ENCODE measurements at places on chromosomes 5 and 9.

- no peak for DNase-seq
Measured at GRCh38 chr9:134177624-134178393, 13.4 kb upstream of the RNU6ATAC start.

DNA sequence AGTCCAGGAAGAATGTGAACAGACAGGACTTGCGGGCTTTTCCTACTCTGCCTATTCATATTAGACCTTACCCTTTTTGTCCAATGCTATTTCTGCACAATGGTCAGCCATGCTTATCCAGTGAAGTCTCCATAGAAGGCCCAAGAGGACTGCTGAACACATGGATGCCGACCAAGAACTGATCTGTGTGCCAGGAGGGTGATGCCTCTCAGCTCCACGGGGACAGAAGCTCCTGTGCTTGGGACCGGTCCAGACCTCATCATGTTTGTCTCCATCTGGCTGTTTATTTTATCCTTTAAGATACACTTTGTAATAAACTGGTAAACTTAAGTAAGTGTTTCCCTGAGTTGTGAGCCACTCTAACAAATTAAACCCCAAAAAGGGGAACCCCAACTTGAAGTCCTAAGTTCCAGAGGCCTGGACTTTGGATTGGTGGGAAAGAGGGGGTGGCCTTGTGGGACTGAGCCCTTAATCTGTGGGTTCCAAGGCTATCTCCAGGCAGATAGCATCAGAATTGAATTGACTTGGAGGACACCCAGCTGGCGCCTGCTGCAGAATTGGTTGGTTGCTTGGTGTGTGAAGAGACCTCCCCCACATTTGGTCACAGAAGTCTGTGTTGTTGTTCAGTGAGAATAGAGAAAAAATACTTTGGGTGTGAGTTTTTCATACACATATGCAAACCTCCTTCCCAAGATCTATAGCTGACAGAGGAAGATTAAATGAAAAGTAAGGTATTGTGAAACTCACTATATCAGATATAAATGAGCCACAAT is 57.9 kb upstream of the ANKH start:
- no peak for DNase-seq

GRCh38 chr9:259405-260404 is 45.0 kb downstream of the DOCK8 start:
- no peak for DNase-seq

GRCh38 chr5:80703747-80704146 is 49.0 kb upstream of the DHFR start:
- no peak for DNase-seq

DNA sequence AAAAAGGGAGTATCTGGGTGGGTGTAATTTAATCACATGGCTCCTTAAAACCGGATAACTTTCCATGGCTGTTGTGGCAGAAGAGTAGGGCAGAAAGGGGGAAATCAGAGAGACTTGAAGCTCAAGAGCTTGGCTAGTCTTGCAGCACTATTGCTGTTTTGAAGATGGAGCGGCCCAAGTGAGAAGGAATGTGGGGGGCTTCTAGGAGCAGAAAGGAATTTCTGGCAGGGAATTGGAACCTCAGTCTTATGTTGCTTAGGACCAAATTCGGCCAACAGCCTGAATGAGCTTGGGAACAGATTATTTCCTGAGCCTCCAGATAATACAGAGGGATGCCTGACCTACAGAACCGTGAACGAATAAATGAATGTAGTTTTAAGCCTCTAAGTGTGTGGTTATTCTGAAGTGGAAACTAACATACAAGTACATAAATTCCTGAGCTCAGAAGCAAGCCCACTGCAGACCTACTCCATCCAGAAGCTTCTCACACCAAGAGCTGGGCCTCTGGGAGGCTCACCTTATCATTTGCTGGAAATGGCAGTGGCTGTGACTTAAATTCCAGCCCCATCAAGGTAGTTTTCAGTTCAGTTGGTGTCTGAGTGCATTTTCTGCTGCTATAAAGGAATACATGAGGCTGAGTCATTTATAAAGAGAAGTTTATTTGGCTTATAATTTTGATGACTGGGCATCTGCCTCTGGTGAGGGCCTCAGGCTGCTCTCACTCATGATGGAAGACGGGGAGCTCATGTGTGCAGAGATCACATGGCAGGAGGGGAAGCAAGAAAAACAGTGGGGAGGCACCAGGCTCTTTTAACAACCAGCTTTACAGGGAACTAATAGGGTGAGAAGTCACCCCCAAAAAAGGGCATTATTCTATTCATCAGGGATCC is 15.3 kb upstream of the TMEM174 start:
- DNase-seq = no peak

- no peak for DNase-seq
Measured at GRCh38 chr9:113542741-113543140, 79.2 kb downstream of the RGS3 start.

- no peak for DNase-seq
Measured at GRCh38 chr9:18776836-18777820, 255.9 kb downstream of the SAXO1 start.

DNA sequence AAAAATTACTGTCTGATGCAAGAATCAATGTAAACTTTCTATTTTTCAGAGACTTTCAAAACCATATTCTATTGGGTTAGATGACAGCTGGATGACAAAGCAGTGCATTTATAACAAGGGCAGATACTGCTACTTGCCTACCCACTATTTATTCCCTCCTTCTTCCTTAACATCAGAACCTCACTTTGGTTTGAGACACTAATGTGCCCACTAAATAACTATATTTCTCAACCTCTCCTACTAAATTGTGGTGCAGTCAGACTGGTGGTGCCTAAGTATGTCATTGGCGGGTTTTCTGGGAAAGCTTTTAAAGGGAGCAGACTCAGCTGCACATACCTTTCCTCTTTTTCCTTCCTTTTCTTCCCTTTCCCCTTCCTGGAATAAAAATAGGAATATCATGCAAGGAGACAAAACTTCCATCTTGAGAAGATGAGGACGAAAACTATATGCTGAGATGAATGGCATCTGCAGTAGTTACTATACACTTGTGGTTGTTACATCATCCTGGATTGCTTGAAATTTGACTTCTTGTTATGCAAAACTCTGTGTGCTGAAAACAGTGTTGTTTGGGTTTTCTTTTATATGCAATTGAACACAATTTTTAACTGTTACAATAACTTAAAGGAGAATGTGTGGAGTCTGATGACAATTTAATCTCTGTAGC is 43.8 kb downstream of the PRR16 start:
- DNase-seq = no peak

GRCh38 chr5:190366-191035 is 794 bp upstream of the LRRC14B start:
- DNase-seq = no peak

- no peak for DNase-seq
Measured at GRCh38 chr5:119022017-119022745, 33.8 kb upstream of the DTWD2 start.

GRCh38 chr5:173538654-173539053 is 77.8 kb downstream of the BOD1 start:
- DNase-seq = no peak

Data from esophagus squamous epithelium (tissue), 5 donors.